ENCODE measurements at places on chromosomes 11 and 22. TPM values are rescaled to one million over a fixed set of nuclear protein-coding genes. Genes with fewer than 3 reads are reported as not detected.

Gene TEAD1
- total RNA-seq = not detected

GRCh38 chr11:61114913-61115312, 12.6 kb downstream of the CD5 start:
- DNase-seq = no peak
- peak overlapping the region; percentile 2 for H3K4me3 ChIP-seq
- H3K4me1 ChIP-seq = peaks cover 81% of the 10 kb centered on the region
- H3K27ac ChIP-seq = peak overlapping the region; percentile 93
- no peaks in the 10 kb centered on the region for H3K27me3 ChIP-seq

Gene RFPL2
- total RNA-seq = 0.81 TPM

DNA sequence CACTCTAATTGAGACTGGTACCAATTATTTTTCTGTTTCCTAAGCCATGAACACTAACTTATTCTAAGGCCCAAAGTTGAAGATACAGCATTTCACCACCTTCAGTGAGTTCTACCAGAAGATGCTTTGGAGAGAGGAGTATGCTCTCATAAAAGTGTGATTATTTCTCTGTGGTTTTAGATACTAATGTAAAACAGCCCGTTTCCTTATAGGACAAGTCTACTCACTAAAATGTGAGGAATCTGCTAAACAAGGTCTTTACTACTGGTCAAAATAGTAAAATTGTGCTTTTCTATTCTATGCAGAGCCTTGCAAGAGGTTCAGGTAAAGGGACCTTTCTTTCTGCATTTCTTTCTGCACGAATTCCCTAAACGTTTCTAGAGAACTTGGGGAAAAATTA, 2.4 kb downstream of the LGR4 start:
- no peaks in the 10 kb centered on the region for H3K36me3 ChIP-seq
- peaks cover 4% of the 10 kb centered on the region for H3K27me3 ChIP-seq
- H3K4me3 ChIP-seq = peak overlapping the region; percentile 15
- no peak for DNase-seq
- H3K4me1 ChIP-seq = peaks cover 22% of the 10 kb centered on the region
- H3K27ac ChIP-seq = no peak overlapping the region

GRCh38 chr11:33909150-33909549, 17.3 kb upstream of the LMO2 start:
- H3K4me1 ChIP-seq = peaks cover 25% of the 10 kb centered on the region
- H3K27me3 ChIP-seq = peaks cover 15% of the 10 kb centered on the region
- no peak overlapping the region for H3K27ac ChIP-seq
- no peak overlapping the region for H3K4me3 ChIP-seq
- no peak for DNase-seq

DNA sequence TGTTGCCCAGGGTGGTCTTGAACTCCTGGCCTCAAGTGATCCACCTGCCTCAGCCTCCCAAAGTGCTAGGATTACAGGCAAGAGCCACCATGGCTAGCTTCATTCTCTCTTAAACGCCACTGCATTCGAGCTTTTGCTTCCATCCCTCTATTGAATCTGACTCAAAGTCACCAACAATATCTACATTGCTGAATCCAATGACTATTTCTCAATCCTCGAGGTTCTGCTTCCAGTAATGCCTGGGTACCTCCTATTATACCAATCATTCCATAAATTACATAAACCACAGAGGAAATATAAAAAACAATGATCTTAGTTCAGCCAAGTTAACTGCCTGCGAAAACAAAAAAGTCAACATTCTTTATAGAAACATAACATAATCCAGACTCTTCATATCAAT, 11.9 kb upstream of the NXF1 start:
- no peaks in the 10 kb centered on the region for H3K4me1 ChIP-seq
- H3K27me3 ChIP-seq = no peaks in the 10 kb centered on the region
- H3K27ac ChIP-seq = no peak overlapping the region
- DNase-seq = no peak
- H3K4me3 ChIP-seq = no peak overlapping the region

Measured in naive thymus-derived CD8-positive, alpha-beta T cell (primary cell).